LNCaP clone FGC (cell line): ENCODE measurements at places on chromosomes 1 and 21.

- DNase-seq = no peak
Observed at GRCh38 chr1:207288315-207288714, 33.2 kb upstream of the CD55 start.

DNA sequence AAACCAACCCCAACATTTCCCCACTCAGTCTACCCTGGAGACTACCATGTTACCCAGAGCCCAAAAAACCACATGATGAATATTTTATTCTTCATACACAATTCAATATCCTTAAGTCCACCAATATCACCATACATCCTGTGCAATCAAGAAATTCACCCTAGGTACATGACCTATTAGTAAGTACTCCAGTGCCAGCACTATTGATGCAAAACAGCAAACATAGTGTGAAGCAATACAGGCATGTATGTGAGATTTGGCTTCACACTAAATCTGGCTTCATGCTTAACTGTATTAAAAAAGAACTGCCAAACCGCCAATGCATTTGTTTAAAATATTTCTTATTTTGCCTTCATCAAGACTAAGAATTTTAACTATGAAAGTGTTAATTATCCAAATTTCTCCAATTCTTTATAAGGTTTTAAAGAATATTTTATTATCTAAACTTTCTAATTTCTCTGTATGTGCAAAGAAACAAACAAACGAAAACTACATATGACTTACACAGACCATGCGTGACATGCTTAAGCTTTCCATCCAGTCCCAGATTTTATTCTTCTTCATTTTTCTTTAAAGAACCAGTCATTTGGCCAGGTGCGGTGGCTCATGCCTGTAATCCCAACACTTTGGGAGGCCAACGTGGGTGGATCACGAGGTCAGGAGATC is 22.4 kb upstream of the TMEM125 start:
- DNase-seq = no peak

- DNase-seq = no peak
Observed at GRCh38 chr1:113765306-113766230, 6.3 kb upstream of the PHTF1 start.

DNA sequence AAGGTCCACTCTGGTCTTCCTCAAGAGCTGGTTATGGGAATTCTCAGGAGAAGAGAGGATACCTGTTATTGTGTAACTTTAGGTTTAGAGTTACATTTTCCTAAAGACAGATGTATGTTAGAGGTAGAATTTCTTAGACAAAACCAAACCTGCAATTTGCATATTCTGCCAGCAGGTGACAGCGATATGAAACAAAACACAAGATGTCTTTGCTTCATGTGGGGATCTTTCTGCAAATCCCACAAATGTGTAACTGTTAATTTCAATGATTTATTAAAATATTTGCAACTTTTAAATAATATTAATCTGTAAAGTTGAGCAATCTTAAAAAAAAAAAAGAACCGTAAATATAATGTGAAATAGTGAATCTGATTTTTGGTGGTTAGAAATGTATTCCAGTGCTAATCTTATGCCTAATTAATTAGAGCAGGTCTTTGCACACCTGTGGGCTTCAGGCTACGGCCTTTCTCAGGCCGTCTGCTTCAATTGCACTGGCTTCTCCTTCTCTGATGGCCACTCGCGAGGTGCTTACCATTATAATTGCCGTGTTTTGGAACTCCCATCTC is 33.4 kb downstream of the FAM78B start:
- peak; percentile 2 for DNase-seq

GRCh38 chr1:112060261-112060660 is 70.8 kb upstream of the KCND3 start:
- DNase-seq = no peak

GRCh38 chr1:228546541-228547463 is 59.6 kb downstream of the RNF187 start:
- no peak for DNase-seq

- DNase-seq = no peak
Observed at GRCh38 chr1:225044258-225044657, 114.8 kb downstream of the DNAH14 start.

GRCh38 chr1:24609949-24610517 is 33.1 kb upstream of the SRRM1 start:
- DNase-seq = peak; percentile 3

DNA sequence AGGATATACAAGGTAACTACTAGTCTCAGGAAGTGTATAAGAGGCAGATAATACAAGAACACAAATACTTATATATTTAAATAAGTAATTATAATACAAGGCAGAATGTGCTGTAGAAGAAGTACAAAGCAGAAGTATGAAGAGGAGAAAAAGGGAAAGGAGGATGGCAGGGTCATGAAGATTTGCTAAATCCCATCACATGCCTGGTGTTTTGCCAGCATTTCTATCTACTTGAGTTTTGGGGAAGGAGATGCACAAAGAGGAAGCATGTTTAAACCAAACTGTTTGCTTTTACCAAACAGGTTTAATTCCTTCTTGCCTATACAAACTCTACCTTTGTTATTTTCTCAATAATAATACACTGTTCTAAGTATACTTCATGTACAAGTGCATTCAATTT is 60.9 kb upstream of the PODN start:
- DNase-seq = no peak

DNA sequence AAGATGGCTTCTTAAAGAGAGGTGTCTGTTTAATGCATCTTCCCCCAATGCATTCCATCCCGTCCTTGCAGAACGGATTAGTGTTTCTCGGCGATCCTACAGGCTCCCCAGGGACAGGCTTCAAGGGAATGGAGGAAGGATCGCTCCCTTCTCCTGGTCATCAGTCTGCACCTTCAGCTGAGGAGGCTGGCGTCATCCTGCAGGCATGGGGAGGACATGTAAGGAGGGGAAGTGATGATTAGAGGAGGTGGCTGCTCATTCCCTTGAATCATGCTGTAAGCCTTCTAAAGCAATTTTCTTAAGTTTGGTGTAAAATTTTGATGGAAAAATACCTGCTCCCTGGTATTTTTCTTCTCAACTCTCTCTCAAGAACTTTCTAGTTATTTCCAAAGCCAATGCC is 603.6 kb downstream of the NPHP4 start:
- DNase-seq = no peak

DNA sequence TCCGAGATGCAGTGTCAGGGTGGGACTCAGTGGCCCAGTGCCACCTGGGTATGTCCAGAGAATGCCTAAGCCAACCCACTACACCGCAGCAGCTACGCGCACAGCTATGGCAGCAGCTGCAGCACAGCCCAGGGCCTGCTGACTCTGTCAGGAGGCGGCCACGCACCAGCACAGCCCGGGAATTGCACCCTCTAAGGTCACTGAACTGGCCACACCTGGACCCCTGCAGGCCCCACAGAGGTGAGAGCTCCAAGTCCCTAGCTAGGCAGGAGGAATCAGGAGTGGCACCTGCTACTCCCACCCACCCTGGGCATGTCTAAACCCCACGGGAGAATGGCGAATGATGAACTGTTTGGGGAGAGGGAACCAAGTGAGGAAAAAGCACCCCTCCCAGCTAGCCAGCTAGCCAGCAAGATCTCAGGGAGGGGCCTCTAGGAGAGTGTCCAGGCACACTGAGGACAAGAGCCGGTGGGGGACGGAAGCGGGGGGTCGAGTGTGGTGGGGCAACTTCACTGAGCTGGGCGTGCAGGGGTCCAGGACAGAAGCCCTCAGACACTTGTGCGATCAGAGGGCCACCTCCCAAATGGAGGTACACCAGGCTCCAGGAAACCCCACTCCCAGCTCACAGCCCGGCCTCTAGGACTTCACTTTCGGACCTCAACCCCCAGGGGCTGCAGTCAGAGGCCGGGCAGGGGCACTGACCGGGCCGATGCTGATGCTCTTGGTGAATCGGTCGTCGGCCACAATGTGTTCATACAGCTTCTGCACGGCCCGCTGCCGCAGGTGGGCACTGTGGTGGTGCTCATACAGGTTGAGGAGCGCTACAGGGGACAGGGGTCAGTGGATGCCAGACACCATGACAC is 13.9 kb downstream of the LSS start:
- DNase-seq = no peak

DNA sequence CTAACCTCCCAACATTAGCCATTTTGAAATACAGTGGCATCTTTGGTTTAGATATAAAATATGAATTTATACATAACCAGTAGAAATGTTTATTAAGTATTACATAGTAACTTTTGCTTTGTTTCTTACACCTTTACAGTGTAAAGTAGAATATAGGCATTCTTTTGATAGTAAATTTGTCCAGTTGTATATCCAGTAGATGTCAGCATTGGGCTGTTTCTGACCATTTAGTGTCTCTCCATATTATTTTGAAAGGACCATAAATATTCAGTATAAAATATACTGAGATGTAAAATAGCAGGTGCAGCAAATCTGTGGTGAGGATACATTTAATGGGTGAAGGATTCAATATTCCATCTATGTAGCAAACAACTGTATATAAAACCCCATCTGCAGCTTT is 115.8 kb upstream of the ZRANB2 start:
- peak; percentile 30 for DNase-seq

DNA sequence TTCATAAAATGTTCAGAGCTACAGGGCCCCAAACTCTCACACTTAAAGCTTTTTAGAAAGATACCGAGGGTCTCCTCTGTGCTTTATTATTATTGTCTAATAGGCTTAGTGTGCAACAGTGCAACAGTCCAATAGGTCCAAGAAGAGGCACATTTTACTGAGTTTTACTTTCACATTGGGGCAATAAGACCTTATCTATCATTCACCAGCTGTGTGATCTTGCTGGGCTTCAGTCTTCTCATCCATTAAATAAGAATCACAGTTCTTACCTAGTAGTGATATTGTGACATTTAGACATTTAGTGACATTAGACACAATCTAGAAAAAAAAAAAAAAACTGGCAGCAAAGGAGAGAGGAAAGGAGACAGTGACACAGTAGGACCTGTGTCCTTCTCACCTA is 175.8 kb upstream of the NFIA start:
- no peak for DNase-seq

DNA sequence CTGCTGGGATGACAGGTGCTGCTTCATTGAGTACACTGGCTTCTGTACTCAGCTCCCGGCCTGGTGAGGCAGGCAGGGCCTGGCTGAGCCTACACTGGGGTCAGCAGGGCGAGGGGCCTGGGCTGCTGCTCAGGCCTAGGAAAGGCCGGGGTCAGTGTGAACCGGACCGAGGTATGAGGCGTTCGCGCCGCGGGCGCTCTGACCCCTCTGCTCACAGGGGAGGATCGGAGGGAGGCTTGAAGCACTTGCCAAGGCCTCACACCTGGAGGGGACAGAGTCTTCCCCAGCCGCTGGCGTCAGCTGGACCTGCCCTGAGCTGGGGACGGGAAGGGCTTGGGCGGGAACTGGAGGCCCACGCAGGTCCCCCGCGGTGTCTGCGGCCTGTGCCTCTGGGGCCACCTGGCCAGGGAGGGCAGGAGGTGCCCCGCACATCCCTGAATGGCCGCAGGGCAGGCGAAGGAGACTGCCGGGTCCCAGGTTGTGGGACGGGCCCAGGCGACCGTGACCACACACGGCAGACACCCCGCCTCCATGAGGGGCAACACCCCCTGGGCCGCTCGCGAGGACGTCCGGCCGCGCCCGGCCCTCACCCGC is 466 bp downstream of the PEX10 start:
- DNase-seq = peak; percentile 15
